Cardiac atrium fibroblast (primary cell): ENCODE measurements at places on chromosomes 2 and 18. TPM values are rescaled to one million over a fixed set of nuclear protein-coding genes. Genes with fewer than 3 reads are reported as not detected.

Gene TGFA
- not detected in 2 replicates for total RNA-seq

Gene MC4R
- not detected in 2 replicates for total RNA-seq

Gene RRM2
- total RNA-seq, result 13.8 and 15.0 TPM in 2 replicates

Gene KCMF1
- 45.8 and 46.4 TPM in 2 replicates for total RNA-seq

Gene HADHB
- total RNA-seq, result 108 and 114 TPM in 2 replicates

Gene B4GALT6
- total RNA-seq, result 2.0 and 4.4 TPM in 2 replicates

Gene RNF144A
- 1.9 and 5.4 TPM in 2 replicates for total RNA-seq

Gene CAPG
- 23.3 and 29.4 TPM in 2 replicates for total RNA-seq

Gene ABCB11
- total RNA-seq, result under 0.01 and 0.65 TPM in 2 replicates

Gene HS1BP3
- total RNA-seq, result 20.4 and 23.8 TPM in 2 replicates

Gene GAD1
- total RNA-seq, result not detected in 2 replicates

Gene TBR1
- total RNA-seq, result not detected in 2 replicates

Gene CYRIA
- total RNA-seq, result 1.8 and 2.9 TPM in 2 replicates

Gene REL
- 0.72 and 2.4 TPM in 2 replicates for total RNA-seq

Gene MC2R
- not detected in 2 replicates for total RNA-seq

Gene HOXD10
- not detected in 2 replicates for total RNA-seq

Gene CEBPZOS
- total RNA-seq, result 15.2 and 20.4 TPM in 2 replicates

Gene RAB27B
- total RNA-seq, result 1.8 and 5.1 TPM in 2 replicates

Gene RIT2
- not detected in 2 replicates for total RNA-seq

Gene RNF152
- total RNA-seq, result 3.6 and 4.4 TPM in 2 replicates

Gene PID1
- 20.6 and 86.2 TPM in 2 replicates for total RNA-seq

Gene LINC00305
- total RNA-seq, result not detected in 2 replicates

Gene REG3G
- total RNA-seq, result not detected in 2 replicates

Gene UGT1A5
- total RNA-seq, result not detected in 2 replicates

Gene RAPGEF4
- total RNA-seq, result 11.0 and 20.6 TPM in 2 replicates

Gene PARD6G
- total RNA-seq, result 1.1 and 2.1 TPM in 2 replicates

Gene NCKAP5
- not detected in 2 replicates for total RNA-seq

Gene CFC1
- not detected in 2 replicates for total RNA-seq

Gene FBXO15
- not detected in 2 replicates for total RNA-seq

Gene DNAH6
- total RNA-seq, result under 0.01 TPM in 1 of 2 replicates, not detected in the other
